ENCODE measurements at places on chromosomes 7 and 10. TPM values are rescaled to one million over a fixed set of nuclear protein-coding genes. Genes with fewer than 3 reads are reported as not detected.

DNA sequence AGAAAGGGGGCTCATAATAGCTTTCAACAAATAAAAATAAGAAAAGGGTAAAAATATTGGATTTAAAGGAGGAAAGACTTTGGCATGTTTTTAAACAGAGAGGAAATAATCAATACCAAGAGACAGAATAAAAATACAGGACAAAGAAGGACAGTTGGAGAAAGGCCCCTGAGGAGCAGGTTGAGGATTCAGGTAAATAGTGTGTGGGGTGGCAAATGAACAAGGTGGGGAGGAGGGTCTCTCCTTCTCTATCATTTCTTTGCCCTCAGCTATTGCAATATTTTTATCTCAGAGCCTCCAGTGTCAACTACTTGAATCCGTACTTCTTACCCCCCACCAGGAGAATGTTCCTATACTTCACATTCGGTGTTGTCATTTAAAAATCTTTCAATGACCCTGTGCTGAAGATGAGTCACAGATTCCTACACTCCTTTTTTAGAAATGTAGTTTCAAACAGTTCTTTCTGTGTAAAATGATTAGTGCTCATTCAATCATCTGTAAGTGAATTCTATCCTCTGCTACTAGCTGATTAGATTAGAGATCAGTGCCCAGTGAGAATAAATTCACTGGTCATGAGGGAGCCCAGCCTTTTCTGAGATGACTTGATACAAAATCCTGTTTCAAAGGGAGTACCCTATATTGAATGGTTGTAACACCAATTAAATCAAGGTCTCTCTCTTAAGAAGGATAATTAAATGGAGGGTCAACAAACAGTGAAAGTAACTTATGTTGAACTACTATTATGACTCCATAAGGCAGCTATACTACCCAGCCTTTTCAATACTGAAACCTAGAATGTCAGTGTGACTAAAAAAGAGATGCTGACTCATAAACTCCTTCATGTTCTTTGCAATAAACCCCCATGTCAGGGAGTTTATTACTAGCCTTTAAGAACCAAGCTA, 50.4 kb upstream of the WNT16 start:
- no peaks in the 10 kb centered on the region for H3K27me3 ChIP-seq
- no peaks in the 10 kb centered on the region for H3K4me1 ChIP-seq
- no peaks in the 10 kb centered on the region for H3K36me3 ChIP-seq

GRCh38 chr7:30273552-30273951, 10.8 kb upstream of the ZNRF2 start:
- H3K4me1 ChIP-seq = no peaks in the 10 kb centered on the region
- no peak overlapping the region for H3K27ac ChIP-seq
- H3K4me3 ChIP-seq = no peak overlapping the region
- H3K27me3 ChIP-seq = no peaks in the 10 kb centered on the region

GRCh38 chr7:128135515-128136214, 104.4 kb upstream of the LRRC4 start:
- H3K27me3 ChIP-seq = peaks cover 17% of the 10 kb centered on the region
- no peaks in the 10 kb centered on the region for H3K36me3 ChIP-seq
- H3K4me1 ChIP-seq = peaks cover 10% of the 10 kb centered on the region
- peak overlapping the region; percentile 61 for H3K4me3 ChIP-seq

DNA sequence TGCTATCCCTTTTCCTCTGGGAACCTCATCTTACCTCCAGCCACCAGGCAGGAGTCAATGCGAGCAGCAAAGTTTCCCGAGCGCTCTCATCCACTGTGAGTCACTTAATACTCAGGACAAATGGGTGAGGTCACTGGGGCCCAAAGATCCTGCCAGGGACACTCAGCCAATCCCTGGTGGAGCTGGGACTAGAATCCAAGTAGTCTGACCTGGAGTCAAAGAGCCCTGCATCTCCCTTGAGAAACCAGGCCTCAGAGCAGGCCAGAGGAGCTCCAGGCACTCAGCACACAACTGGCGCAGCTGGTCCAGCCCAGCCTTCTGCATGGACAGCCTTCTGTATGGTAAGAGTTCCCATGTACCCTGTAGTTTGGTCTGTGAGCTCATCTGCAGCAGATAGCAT, 142.3 kb downstream of the MAPK8 start:
- DNase-seq = peak; percentile 22
- no peaks in the 10 kb centered on the region for H3K36me3 ChIP-seq
- H3K4me3 ChIP-seq = no peak overlapping the region
- H3K4me1 ChIP-seq = no peaks in the 10 kb centered on the region

GRCh38 chr10:117367718-117368117, 7.5 kb downstream of the PDZD8 start:
- H3K4me1 ChIP-seq = peaks cover 7% of the 10 kb centered on the region
- no peak overlapping the region for H3K4me3 ChIP-seq
- no peaks in the 10 kb centered on the region for H3K36me3 ChIP-seq
- H3K27ac ChIP-seq = no peak overlapping the region
- no peak for DNase-seq
- no peaks in the 10 kb centered on the region for H3K27me3 ChIP-seq

- no peaks in the 10 kb centered on the region for H3K27me3 ChIP-seq
- H3K36me3 ChIP-seq = peaks cover 11% of the 10 kb centered on the region
- no peak for DNase-seq
- no peaks in the 10 kb centered on the region for H3K4me1 ChIP-seq
Observed at GRCh38 chr10:97483921-97484320, 14.3 kb downstream of the MMS19 start.

DNA sequence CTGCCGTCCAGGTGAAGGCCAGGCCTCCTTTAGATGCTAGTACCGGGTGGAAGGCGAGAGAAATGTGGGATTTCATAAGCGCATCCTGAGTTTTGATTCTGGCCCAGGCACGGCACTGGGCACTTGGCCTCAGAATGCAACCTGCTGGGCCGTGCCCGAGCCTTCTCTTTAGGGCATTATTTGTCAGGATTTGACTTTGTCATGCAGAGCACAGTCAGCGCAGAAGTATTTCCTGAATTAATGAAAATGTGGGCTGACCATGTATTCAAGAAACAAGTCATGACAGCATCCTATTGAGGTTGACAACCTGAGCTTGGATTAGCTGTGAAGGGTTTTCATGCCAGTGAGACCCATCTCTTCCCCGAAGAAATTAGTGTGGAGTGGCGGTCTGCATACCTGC, 34.4 kb downstream of the RCC1L start:
- no peak overlapping the region for H3K4me3 ChIP-seq
- no peak for DNase-seq
- no peaks in the 10 kb centered on the region for H3K36me3 ChIP-seq
- no peaks in the 10 kb centered on the region for H3K27me3 ChIP-seq
- H3K4me1 ChIP-seq = no peaks in the 10 kb centered on the region
- no peak overlapping the region for H3K27ac ChIP-seq

- DNase-seq = peak; percentile 25
- H3K36me3 ChIP-seq = no peaks in the 10 kb centered on the region
- no peaks in the 10 kb centered on the region for H3K4me1 ChIP-seq
- H3K27ac ChIP-seq = no peak overlapping the region
- no peaks in the 10 kb centered on the region for H3K27me3 ChIP-seq
Observed at GRCh38 chr10:76324283-76324682, 892.9 kb downstream of the LRMDA start.

GRCh38 chr7:2030475-2031450, 202.0 kb downstream of the MAD1L1 start:
- H3K4me3 ChIP-seq = no peak overlapping the region
- H3K4me1 ChIP-seq = no peaks in the 10 kb centered on the region
- DNase-seq = peak; percentile 59
- H3K27ac ChIP-seq = no peak overlapping the region
- no peaks in the 10 kb centered on the region for H3K27me3 ChIP-seq

DNA sequence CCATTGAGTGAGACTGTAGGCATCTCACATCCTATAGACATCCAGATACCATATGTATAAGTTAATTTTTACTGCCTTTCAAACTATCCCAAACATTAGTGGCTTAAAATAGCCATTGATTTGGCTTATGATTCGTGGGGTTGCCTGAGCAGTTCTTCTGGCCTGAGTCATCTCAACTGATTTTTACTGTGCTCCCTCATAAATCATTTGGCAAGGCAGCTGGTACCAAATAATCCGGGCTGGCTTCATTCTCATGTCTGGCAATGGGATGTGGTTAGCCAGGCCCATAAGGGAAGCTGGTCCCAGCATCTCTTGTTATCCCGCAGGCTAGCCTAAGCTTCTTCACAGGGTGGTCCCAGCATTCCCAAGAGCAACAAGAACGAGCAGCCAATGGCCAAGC, 6.7 kb upstream of the LRGUK start:
- H3K4me1 ChIP-seq = no peaks in the 10 kb centered on the region
- H3K36me3 ChIP-seq = no peaks in the 10 kb centered on the region
- no peaks in the 10 kb centered on the region for H3K27me3 ChIP-seq
- DNase-seq = no peak
- no peak overlapping the region for H3K27ac ChIP-seq

DNA sequence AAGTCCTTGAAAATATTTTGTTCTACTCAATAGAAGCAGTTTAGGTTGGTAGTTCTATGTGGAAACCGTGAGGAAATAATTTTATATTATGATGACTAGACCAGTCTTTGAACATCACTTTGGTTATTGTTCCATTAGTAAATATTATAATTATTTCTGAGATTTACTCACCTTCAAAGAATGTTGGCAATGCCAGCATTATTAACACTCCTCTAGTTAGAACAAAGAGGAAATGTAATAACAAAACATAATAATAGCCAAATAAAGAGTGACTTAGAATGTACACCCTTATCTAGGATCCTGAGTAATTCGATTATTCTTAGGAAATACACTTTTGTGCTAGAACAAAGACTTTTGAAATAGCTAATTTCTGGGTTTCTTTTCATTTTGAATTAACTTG, 121.1 kb downstream of the CFTR start:
- H3K36me3 ChIP-seq = no peaks in the 10 kb centered on the region
- H3K27ac ChIP-seq = no peak overlapping the region
- H3K4me3 ChIP-seq = no peak overlapping the region
- DNase-seq = no peak
- no peaks in the 10 kb centered on the region for H3K4me1 ChIP-seq
- no peaks in the 10 kb centered on the region for H3K27me3 ChIP-seq

DNA sequence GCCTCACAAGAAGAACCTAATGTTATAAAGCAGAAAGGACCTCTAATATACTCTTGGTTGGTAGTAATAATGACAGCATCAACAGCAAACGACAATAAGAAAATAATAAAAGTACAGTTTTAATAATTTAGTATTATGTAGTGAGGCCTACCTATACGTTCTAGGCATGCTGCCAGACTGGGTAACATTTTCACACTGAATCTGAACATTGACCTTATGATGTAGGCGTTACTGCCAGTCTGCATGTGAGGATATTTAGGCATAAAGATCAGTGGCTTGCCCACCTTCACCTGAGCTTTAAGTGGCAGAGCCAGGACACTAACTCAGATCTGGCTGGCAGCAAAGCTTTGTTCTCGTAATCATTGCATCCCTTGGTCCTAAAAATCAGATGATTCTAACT, 2.5 kb downstream of the FGL2 start:
- H3K27me3 ChIP-seq = no peaks in the 10 kb centered on the region
- H3K27ac ChIP-seq = no peak overlapping the region
- peak overlapping the region; percentile 51 for H3K4me3 ChIP-seq
- no peak for DNase-seq

- no peak for DNase-seq
- no peaks in the 10 kb centered on the region for H3K4me1 ChIP-seq
- H3K27ac ChIP-seq = no peak overlapping the region
- no peaks in the 10 kb centered on the region for H3K27me3 ChIP-seq
Observed at GRCh38 chr7:18667466-18667865, 171.9 kb downstream of the HDAC9 start.

DNA sequence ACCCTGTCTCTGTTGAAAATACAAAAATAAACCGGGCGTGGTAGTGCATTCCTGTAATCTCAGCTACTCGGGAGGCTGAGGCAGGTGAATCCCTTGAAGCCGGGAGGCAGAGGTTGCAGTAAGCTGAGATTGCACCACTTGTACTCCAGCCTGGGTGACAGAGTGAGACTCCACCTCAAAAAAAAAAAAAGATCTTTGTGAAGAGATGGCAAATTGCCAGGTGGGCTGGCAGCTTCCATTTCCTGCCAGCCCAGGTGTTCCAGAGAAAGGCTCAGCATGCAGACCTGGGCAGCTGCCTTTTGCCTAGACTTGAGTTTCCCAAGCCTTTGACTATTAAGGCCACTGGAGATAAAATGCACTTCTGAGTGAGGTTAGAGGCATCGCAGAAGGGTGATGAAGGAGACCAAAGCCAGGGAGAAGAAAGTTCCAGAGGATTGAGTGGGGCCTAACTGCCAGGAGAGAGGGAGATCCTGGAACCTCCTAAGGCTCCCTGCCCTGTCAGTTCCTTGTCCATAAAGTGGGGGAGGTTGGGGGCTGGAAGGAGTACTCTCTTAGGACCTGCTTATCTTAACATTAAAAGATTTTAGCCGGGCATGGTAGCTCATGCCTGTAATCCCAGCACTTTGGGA, 10.0 kb upstream of the DDIT4 start:
- H3K4me3 ChIP-seq = no peak overlapping the region
- H3K4me1 ChIP-seq = peaks cover 12% of the 10 kb centered on the region
- no peaks in the 10 kb centered on the region for H3K27me3 ChIP-seq
- peak overlapping the region; percentile 28 for H3K27ac ChIP-seq
- DNase-seq = peak; percentile 73

DNA sequence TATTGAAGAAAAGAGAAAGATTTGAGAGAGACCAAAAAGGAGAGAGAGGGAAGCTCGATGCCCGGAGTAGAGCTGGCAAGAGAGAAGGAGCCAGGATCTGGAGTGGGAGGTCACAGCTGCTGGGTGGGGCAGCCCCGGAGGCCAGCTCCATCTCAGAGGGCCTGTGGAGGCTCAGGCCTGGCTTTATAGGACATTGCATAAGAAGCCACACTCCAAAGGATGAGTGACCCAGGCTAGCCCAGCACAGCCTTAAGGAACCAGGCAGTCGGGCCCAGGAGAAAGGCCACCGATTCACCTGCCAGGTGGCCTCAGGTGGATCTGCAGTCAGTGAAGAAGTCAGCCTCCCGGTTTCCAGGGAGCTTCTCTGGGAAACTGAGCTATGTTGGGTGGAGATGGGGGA, 676 bp downstream of the PLAC9 start:
- no peak overlapping the region for H3K27ac ChIP-seq
- H3K4me3 ChIP-seq = no peak overlapping the region
- H3K36me3 ChIP-seq = no peaks in the 10 kb centered on the region
- DNase-seq = no peak

GRCh38 chr10:68348265-68348741, 15.6 kb upstream of the PBLD start:
- H3K4me1 ChIP-seq = no peaks in the 10 kb centered on the region
- no peak overlapping the region for H3K4me3 ChIP-seq
- peak; percentile 43 for DNase-seq
- no peak overlapping the region for H3K27ac ChIP-seq

- H3K36me3 ChIP-seq = no peaks in the 10 kb centered on the region
- H3K27ac ChIP-seq = no peak overlapping the region
- DNase-seq = no peak
- no peak overlapping the region for H3K4me3 ChIP-seq
- no peaks in the 10 kb centered on the region for H3K27me3 ChIP-seq
Observed at GRCh38 chr10:78405231-78405630, 371.6 kb downstream of the RPS24 start.

ODAD2 gene
- total RNA-seq = 0.44 TPM

ECD gene
- total RNA-seq = 27.5 TPM

GPR37 gene
- total RNA-seq = 4.4 TPM

LMOD2 gene
- not detected for total RNA-seq

DYNC1I1 gene
- total RNA-seq = 2.6 TPM

FAM25G gene
- total RNA-seq = not detected

MYO3A gene
- total RNA-seq = 3.1 TPM

CYP17A1 gene
- total RNA-seq = 3.3 TPM

EIF5AL1 gene
- total RNA-seq = 0.54 TPM

MKX gene
- total RNA-seq = 1.3 TPM

OTUD1 gene
- 27.1 TPM for total RNA-seq

SFRP5 gene
- 0.31 TPM for total RNA-seq
